T-helper 2 cell (primary cell): ENCODE measurements at places on chromosomes 2 and 18.
A peak's percentile ranks its signal among the peaks of the same experiment; 100 is the strongest.

DNA sequence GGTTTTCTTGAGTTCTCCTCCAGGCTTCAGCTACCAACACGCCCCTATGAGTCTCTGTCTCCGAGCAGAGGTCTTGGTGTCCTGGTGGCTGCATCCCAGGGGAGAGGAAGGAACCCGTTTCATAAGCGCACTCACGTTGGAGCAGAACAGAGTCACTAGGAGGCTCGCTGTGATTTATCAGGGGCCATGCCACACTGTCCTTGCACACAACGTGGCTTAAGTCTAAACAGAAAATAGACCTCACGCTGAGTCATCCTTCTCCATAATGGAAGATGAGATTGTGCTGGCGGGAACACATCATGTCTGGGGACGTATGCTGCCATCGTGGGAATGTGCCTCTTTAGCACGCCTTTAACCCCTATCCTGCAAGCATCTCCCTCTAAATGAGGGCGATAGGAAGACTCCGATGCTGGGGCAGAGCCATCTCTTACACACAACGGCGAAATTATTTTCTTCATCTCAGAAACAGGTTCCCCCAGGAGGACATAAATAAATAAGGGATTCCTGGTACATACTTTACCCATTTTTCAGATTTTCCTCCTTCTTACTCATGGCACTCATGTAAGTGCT, 211.4 kb downstream of the KLHL29 start:
- DNase-seq: no peak

DNA sequence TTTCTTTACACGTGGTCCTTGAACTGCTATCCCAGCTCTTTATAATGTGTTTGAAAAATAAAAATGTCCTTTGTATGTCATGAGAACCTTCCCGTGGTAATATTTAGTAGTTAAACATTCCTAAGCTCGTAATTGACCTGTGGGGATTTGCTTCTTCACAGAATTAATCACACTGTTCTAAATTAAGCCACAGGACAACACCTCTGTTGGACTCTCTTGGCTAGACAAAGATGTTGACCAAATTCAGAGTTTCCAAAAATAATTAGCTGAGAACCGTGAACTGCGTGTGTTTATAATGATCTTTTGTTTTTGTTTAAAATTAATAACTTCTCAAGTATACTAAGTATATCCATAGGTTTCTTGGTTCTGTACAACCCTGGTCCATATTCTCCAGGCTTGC, 146.1 kb downstream of the GBX2 start:
- no peak for DNase-seq

DNA sequence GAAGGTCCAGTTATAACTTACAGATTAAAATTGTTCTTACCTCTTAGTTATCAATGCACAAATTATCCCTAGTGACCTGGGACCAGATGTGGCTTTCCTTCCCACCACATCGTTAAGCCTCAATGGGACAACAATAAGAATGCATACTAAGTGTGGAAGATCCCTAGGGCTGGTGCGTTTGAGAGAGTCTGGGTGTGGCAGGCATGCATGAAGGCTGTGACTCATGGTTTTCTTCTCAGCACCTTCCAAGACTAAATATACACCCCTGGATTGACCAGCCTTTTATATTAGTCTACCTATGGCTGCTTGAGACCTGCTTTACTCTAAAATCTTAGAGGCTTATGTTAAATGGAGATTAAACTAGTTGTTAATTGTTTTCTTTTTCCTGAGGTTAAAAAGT, 261.7 kb upstream of the SLC14A2 start:
- DNase-seq: no peak

DNA sequence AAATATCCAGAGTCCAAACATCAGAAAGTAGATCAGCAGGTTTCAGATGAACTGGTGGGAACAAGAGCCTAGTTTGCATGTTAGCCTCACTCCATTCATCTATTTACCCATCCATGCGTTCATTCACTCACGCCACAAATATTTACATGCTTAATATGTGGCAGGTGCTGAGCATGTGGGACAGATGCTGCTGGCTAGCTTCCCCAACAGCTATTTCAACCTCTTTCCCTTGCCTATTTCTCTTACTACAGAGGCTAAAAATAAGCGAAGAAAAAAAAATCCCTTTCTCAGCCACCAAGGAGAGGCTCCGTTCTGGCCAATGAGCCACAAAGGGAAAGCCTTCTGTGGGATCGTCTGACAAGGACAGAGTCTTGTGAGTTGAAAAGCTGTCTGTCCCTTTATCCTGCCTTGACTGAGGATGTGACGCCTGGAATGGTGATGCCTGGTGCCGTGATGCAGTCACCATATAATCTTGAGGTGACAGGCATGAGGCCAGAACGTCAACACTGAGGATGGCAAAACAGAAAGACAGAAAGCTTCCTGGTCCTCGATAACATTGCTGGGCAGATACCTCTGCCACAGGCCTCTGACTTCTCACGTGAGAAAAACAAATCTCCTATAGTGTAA, 78.2 kb downstream of the KCTD1 start:
- no peak for DNase-seq

- DNase-seq: no peak
Observed at GRCh38 chr2:139514951-139515350, 734.8 kb upstream of the NXPH2 start.

DNA sequence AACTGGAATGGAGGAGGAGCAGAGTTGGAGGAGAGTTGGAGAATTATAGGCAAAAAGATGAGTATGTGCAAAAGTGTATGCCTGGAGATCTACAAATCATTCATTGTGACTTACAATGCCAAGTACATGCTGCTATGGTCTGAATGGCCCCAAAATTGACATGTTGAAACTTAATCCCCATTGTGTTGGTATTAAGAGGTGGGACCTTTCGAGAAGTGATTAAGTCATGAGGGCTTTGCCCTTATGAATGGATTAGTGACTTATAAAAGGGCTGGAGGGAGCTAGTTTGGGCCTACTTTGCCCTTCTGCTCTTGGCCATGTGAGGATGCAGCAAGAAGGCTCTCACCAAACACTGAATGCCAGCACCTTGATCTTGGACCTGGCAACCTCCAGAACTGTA, 6.3 kb upstream of the RBMS1 start:
- no peak for DNase-seq

DNA sequence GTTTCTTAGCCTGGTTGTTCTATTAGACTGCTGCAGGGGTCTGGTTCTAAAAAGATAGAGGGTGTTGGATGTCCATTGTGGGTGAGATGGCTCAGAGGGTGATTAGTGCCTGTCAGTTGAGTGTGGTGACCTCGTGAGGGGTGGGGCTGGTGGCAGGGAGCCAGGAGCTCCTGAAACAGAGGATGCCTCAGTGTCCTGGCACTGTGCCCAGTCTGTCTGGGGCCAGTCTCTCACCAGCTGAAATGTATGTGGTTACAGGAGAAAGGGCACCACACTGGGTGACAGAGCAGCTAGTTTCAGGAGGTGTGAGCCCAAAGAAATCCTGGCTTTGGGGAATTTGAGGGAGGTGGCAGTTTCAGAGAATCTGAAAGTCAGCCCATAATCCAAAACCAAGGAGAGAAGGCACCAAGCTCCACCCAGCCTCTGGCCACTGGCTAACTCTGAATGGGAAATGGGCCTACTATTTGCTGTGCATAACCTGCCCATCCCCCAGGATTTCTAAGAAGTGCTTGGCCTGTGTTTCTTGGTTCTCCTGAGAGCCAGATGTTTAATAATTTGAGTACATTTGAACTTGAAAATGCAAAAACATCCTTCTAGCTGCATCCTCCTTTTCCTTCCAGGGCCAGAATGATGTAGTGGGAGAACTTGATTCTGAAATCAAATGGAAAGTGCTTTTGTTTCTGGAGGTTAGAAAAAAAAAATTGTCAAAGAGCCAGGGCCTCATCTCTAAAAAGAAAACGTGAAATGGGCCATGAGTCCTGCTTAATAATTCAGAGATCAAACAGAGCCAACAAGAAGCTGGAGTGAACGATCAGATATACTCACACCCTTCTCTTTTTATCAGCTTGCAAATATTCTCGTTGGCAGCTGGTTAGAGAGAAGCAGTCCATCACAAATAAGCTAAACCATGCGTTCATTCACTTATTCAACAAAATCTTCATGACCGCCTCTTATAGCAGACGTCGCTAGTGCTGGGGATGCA, 92.3 kb downstream of the B3GNT2 start:
- DNase-seq: peak; percentile 54

- DNase-seq: no peak
Observed at GRCh38 chr2:190668892-190669291, 20.0 kb downstream of the NAB1 start.

DNA sequence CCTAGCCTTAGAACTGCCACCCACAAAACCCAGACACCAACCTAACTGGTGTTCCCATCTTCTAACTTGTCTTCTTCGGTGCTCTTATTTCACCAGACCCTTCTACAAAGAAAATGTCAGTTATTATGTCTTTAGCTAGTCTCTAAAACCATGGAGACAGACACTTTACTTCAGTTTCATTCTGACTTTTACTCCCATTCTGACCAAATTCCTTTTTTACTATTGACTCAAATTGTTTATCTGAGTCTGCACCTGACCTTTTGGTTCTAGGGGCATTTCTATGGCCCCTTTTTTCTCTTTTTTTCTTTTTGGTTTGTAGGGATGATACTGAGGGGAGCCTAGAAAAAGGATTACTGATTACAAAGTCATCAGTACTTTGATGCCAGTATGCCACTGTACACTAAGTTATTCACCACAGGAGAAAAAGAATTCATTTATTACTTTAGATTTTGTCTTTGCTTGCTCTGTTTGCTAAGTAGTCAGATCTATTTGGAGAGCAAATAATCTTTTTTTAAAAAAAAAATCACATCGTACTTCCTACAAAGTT, 6.8 kb upstream of the SLC1A4 start:
- DNase-seq: no peak

DNA sequence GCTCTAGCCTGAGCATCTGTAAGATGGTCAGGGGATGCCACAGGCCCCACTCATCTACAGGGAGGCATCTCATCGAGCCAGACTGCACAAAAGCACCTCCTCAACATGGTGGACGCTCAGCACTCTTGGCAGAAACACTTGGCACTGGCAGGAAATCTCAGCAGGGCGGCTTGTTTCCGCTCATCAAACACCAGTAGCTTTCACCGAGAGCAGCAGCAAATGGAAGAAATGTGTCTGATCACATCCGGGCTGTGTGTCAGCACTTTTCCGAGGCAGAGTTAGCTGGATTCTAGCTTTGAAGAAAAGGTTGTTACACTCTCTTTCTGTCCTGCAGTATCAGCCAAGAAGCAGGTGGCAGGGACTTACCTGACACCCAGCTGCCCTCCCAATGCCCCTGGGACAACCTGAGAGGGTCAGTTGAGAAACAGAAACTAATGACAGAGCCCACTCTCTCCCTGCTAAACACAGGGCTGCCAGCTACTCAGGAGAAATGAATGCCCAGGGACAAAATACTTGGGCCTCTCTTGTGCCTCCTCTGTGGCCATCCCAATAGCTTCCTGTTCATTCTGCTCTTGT, 68.9 kb upstream of the FZD7 start:
- DNase-seq: no peak

DNA sequence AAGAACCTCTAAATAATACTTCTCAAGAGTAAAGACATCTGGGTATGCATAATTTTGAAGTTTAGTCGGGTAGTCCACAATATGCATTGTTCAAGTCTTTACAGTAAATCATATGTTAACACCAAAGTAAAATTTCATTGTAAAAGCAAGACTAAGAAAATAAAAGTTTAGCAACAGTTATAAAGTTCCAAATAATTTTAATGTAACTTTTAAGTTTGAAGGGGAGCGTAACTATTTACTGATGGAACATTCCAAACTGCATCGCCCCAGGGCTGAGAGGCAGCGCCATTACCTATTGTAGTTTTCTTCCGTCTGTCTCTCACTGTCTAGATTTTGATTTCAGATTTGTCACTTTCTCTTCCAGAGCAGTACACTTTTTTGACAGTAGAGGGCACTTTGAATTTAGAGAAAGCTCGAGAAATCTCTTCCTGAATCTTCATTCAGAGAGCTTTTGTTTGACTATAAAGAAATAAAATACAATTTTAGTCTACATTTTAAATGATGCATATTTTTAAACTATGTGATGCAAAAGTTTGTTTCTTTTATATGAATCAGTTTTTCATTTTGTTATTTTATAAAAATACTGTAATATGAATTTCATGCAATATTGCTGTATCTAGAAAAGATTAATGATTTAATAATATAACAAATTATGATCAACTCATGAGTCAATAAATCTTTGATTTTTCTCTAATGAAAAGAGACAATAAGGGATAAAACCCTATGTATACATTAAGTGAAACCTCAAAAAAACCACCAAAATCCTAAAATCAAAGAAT, 389.8 kb downstream of the FIGN start:
- DNase-seq: no peak

- no peak for DNase-seq
Observed at GRCh38 chr2:3432067-3432466, 52.6 kb downstream of the TRAPPC12 start.

- DNase-seq: no peak
Observed at GRCh38 chr2:45816272-45816671, 164.8 kb downstream of the PRKCE start.
